ENCODE measurements at places on chromosomes 3 and 15.

DNA sequence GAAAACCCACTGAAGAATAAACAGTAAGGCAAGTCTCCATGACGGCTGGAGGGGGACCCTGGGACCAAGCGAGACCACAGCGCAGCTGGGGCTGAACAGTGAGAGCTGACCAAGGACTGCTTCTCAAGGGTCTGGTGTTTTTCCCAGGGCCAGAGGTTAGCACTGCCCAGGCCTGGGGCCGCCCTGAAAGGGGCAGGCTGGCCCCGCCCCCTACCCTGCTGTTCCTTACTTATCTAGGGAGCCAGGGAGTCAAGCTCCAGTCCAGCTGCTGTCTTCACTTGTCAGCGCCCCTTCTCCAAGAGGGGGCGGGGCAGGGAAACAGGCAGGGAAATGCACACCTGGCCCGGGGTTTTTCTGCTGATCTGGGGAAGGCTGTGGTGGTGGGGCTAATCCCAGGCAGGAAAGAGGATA lies 51.6 kb upstream of the HACD2 start:
- DNase-seq = no peak

DNA sequence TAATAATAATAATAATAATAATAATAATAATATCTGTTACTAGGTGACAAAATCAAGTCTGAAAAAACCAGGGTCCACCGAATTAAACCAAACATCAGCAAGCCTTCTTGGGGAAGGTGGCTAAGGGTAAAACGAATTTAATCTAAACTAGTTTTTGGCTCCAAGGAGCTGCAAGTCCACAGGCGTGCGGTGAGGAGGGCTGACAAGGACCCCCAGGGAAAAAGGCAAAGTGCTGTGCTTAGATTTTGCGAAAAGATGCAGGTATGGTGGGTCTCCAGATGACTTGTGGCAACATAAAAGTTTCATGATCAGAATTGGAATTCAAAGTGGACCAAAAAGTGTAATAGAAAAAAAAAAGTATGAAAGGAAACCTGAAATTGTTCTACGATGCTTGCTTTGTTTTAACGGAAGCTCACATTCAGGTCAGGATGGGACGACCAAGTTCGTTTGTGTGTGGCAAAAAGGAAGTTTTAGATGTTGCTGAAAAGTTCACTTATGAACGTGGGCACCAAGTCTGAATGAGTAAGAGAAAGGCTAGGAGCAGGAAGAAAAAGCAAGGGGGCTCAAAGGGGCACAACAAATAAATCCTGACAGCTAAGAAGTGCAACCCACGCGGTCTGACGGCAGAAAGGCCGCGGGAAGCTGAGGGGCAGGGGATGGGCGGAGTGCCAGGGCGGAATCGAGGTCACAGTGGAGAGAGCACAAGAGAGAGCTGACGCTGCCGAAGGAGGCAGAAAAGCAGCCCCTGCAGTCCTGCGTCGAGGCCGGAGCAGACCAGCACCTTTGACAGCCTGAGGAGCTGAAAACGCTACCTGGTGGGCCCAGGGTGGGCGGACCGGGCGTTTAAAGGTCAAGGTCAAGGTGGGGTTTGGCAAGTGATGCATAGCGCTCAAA lies 1.1 kb downstream of the WDR82 start:
- peak; percentile 81 for DNase-seq

DNA sequence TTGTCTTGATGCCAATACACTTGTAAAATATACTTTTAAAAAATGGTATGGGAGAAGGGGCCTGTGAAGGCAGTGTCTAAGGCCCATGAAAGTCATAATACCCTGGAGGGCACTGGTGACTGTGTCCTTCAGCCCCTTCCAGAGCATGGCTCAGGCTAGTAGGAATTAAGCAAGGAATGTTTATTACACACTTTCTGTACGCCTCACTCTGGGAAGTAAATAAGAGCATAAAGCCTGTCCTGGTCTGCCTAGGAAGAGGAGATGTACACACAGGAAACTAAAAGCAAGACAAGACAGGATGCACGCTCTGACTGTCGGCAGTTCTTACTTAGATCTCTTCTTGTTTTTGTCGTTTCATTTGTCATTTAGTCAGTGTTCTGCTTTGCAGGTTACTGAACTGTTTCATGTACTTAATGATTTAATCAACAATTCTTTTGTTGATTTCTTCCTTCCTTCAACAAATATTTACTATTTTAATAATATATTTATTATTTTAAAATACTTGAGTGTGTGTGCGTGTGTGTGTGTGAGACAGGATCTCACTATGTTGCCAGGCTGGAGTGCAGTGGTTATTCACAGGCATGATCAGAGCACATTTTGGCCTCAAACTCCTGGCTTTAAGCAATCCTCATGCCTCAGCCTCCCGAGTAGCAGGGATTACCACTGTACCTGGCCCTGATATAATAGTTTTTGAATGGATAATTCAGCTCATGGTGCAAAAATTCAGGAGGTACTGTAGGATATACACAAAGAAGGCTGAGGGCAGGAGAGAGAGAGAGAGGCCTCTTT lies 9.0 kb upstream of the SMAD6 start:
- no peak for DNase-seq

GRCh38 chr3:177475356-177475665 lies 278.0 kb upstream of the TBL1XR1 start:
- DNase-seq = no peak

DNA sequence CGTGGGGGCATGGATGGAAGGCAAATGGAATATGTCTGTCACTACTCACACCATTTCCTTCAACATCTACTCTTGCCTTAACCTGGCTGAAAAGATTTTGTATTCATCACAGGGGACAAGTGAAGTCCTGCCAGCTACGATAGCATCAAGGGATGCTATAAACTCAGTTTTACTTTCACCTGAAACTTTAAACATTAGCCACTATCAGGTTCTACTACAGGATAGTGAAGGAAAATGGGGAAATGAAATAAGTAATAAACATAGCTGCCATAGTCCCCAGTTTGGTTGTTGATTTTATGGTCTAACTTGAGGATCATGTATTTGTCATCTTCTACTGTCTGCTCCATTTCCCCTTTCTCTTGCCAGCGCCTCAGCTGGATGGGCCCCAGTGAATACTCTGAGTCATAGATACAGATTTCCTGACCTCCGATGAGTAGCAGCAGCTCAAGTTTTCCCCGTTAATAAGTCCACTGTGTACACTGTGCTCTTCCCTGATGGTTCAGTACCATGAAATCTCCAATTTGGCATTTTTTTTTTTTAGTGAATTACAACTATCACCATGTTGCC lies 338.2 kb upstream of the SLCO3A1 start:
- peak; percentile 67 for DNase-seq

- no peak for DNase-seq
Observed at GRCh38 chr15:62832231-62832630, 210.3 kb upstream of the TPM1 start.

GRCh38 chr3:139454346-139454745 lies 22.0 kb downstream of the RBP2 start:
- DNase-seq = no peak

DNA sequence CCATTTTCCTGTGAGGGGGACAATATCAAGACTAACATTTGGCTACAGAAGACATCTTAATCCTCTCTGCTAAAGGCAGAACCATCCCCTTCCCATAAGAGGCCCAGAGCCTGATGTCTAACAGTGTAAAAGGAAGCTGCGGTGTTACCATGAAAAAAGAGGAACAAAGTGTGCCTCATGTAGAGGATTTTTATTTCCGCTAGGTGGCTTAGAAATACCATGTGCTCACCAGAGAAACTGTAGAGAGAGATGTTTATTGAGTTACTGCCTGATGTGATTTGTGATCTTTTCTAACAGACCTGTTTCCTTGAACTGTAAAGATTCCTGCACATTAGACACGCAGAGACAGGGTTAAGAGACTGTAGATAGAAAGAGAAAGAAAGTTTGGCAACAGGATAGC lies 22.0 kb downstream of the OR5H15 start:
- peak; percentile 16 for DNase-seq

- DNase-seq = no peak
Observed at GRCh38 chr15:100373120-100373896, 31.5 kb upstream of the ADAMTS17 start.

DNA sequence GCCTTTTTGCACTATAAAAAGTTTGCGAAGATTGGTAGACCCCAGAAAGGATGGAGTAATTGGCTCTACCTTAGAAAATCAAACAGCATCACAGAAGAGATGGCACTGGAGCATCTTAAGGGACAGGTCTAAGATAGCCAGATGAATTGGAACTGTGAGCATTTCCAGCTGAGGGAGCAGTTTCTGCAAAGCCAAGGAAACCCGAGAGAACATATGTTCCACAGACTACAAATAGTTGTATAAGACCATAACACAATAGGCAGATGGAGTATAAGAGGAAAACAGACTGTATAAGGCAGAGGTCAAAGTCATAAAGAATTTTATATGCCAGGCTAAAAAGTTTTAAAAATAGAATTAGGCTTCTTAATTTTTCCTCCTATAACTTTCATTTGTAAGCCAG lies 46.0 kb downstream of the TSC22D2 start:
- no peak for DNase-seq

GRCh38 chr3:114706591-114707232 lies 412.9 kb downstream of the TIGIT start:
- DNase-seq = no peak

DNA sequence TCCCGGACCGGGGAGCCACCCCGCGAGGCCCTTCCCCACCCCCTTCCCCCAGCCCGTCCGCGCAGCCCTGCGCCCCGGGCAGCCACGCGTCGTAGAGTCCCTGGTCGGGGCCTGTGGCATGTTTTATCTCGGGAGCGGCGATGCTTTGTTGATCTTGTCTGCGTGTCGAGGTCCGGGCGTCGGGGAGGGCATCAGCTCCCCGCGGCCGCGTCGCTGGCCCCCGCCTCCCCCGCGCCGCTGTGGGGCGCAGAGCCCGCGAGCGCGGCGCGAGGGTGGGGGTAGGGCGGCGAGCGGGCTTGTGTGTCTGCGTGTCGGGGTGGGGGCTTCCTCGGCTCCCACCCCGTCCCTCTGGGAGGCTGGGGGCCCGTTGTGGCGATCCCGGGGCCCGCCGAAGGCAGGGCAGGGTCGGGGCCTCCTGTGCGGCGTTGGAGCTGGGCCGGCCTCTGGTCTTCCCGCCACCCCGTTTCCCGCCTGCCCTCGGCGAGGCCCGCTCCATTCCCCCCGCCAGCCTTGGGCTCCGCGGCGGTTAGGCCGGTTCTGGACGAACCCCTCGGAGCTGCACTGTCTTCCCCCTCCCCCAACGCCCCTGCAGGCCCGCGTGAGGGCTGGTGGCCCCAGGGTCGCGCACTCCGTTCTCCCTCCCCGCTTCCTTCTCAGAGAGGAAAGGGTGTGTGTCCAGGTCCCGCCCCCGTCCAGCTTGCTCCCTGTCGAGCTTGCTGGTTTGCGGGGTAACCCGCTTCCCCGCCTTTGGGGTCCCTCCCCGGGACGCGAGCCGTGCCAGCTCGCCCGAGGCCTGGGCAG lies 695 bp downstream of the GMPS start:
- DNase-seq = peak; percentile 76

- DNase-seq = no peak
Observed at GRCh38 chr3:52272831-52273230, 5.6 kb downstream of the WDR82 start.

- no peak for DNase-seq
Observed at GRCh38 chr15:100847194-100847593, 32.4 kb upstream of the ALDH1A3 start.

- peak; percentile 30 for DNase-seq
Observed at GRCh38 chr3:81339040-81339845, 422.2 kb downstream of the GBE1 start.

DNA sequence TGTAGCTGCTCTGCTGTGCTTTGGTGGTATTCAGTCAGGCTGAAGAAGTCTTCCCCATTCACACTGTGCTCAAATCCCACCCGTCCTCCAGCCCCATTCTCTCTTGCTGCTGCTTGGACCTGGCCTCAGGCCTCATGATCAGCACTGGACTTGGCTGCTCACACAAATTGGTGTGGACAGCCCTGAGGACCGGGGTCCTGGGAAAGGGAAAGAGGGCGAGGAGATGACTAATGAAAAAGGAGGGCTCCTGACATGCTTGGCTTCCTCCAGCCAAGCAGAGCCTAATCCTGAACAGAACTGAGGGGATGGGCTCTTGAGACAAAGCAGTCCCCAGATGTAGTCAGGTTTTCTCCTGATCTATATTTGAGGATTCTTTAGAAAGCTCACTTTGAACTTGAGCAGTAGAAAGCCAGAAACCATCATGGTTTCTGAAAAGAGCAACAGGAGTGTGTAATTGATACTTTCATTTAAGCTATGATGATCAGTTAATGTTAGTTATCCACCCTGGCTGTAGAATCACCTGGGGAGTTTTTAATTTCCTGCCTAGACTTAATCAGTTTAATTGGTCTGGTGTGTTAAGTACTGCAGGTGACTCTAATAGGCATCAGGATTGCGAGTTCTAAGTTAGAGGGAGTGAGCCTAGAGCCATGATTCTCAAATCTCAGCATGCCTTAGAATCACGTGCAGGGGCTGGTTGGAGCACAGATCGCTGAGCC lies 79.4 kb upstream of the THBS1 start:
- peak; percentile 93 for DNase-seq

DNA sequence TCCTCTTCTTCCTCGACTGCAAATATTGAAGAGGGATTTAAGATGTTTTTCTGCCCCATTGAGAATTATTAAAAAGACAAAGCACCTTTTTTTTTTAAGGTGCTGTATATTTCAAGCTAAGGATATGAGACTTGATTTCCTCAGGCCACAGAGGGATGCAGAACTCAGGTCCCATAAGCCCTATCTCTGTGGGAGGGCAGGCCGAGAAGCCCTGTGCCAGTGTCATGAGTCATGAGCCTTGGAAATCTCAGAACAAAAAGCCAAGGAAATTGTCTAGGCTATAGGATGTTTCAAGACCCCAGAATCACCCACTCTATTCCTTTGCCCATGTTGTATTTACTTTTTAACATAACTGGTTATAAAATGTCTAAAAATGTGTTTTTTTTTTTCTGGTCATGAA lies 7.3 kb downstream of the ESYT3 start:
- peak; percentile 46 for DNase-seq

DNA sequence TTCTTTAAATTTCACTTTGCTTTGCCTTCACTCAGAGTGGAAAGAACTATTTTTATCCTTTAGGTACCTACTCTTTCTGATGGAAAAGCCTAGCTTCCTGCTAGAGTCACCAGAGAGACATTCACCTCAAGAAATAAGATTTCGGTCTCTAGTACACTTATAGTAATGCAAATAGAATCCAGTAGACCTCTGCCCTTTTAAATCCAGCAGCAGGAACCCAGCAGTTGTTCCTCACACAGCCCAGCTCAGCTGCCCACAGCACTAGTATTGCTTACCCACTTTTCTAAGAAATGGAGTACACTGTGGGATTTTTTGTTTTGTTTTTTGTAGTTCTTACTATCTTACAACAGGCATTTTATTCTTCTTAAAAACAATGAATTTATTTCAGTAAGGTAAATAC lies 497.0 kb upstream of the CCDC54 start:
- no peak for DNase-seq

DNA sequence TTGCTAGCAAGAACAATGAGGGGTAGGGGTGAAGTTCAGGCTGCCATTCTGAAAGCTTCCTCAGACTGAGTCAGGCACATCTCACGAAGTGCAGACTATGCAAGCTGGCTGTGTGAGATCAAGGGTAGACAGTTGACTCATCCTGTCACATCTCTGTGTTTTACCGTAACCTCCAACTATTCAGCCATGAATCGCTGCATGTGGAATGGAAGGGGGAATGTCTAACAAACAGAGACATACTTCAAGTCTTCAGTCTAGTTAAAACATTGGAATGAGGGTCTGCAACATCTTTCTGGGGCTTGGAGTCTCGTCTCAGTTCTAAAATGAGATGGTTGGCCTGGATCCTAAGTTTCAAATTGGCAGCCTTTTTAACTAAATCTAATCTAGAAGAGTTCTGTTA lies 25.9 kb downstream of the AGTR1 start:
- DNase-seq = peak; percentile 71
